ENCODE measurements at places on chromosomes 7 and 10.

DNA sequence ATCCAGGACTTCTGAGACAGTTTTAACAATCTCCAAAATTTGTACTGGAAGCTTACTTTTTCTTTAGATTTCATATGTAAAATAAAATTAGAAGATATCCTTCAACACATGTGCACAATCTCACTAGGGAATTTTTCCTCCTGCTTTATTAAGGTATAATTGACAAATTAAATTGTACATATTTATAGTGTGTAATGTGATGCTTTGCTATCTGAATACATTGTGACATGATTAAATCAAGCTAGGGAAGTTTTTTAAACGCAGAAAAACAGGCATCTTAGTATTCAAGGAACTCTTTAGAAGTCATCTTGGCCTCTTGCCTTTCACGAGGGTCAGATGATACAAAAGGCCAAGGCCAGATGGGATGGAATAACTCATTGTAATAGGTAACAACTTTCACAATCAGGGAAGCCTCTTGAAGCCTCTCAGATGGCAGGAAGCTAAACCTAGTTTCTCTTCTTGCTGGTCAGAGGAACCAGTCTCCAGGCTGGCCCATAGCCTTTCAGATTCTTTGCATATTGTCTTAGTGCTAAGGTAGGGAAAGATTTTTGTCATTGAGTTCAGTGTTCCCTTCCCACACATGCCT, 78.7 kb downstream of the RHOBTB1 start:
- DNase-seq, result no peak

DNA sequence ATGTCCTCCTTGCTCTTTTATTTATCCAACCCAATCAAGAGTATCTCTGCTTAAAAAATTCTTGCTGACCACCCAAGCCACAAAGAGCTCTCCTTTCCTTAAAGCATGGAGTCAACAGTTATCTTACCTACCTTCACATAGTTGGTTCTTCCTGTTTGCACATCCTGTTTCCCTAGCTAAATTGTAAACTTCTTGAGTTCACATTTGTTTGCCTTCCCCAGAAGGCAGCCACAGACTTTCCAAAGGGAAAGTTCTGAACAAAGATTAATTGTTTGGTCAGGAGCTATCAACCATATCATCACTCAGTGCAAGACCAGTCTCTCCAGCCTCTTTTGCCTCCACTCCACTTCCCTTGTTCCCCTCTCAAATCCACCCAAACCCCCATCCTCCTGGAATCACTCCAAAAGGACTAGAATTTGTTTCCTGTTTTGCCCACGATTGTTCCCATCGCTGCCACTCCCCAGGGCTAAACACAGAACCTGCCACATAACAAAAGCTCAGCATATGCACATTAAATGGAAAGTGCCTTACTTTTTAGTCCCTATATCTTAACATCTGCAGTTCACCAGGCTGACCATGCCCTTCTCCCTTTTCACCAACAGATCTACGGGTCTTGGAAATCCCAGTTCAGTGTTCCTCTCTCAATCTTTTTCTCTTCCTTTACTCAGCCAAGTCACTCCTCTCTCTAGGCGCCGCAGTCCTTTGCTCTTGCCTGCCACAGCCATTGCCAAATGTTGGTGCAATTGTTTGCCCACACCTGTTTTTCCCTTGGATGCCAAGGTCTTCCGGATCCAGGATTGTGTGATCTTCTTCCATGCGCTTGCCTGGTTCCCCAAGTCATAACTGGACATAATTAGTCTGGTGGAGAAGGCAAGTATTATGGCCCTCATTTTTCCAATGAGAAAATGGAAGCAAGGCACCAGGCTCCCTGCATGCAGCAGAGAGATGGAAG, 265.5 kb downstream of the KCNMA1 start:
- DNase-seq, result no peak

GRCh38 chr7:7219216-7219615, 36.9 kb downstream of the C1GALT1 start:
- DNase-seq, result no peak

GRCh38 chr10:14035506-14035905, 295.2 kb downstream of the FRMD4A start:
- DNase-seq, result no peak

GRCh38 chr7:23422384-23422783, 47.9 kb downstream of the IGF2BP3 start:
- DNase-seq, result no peak

GRCh38 chr10:73886661-73887293, 12.4 kb upstream of the CAMK2G start:
- no peak for DNase-seq

DNA sequence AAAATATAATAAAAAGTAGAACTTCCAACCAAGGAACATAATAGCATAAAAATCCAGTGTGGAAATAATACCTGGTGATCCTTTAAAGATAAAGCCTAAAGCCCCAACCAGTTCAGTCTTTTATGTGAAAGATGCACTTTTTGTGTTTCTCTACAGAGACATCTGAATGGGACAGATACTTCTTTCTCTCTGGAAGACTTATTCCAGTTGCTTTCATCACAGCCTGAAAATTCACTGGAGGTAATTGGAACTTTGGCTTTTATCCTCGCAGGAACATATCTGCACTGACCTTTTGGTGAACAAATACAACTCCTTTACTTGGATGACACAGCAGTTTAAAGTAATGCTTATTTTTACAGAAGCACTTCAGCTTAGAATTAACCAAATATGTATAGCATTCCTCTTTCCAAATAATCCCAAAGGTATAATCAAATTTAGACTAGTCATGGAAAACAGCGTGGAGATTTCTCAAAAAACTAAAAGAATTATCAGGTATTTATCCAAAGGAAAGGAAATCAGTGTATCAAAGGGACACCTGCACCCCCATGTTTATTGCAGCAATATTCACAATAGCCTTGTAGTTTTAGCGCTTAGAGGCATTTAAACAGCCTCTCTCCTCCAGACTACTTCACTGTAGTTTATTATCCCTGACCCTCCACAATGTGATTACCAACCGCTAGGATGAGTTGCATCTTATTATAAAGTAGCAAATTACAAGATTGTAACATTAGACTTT, 16.8 kb downstream of the HNRNPA2B1 start:
- no peak for DNase-seq

GRCh38 chr7:155594163-155594732, 47.9 kb upstream of the CNPY1 start:
- DNase-seq, result no peak

GRCh38 chr7:92682330-92682729, 92.1 kb upstream of the FAM133B start:
- DNase-seq, result no peak

DNA sequence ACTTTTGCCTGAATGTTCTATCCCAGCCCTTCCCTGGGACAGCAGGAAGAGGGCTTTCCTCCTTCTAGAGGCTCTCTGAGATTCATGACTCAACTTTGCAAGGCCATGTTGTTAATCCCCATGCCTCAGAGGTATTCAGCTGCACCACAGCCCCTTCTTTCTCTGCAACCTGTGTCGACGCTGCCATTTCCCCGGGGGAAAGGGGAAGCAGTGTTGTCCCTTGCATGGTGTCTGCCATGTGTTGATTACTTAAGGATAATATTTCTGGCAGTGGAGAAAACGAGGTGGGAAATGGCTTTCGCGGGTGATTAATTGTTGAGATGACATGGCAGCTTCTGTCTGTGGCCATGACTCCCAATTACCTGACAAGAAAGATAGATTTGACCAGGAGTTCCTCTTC, 133.1 kb downstream of the SORCS3 start:
- DNase-seq, result no peak

Measured in BJ (cell line).